ENCODE measurements at places on chromosomes 3 and 15.

GRCh38 chr3:65746848-65747247 is 291.9 kb downstream of the MAGI1 start:
- no peak for DNase-seq

DNA sequence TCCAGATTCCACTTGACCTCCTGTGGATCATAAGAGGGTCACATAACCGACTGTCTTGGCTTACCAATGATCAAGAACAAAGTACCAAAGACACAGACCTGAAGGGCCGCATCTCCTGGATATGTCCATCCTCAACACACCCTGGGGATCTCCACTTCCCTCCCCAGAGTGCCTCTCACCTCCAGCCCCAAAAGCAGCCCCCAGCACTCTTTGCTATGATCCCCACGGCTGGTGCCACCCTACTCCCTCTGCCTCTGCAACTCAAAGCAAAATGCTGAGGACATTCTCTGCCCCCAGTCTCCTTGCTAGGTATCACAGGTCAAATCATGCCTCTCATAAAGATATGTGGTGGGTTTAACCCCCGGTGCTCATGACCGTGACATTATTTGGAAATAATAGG is 32.7 kb downstream of the SLCO2A1 start:
- DNase-seq, result no peak

- DNase-seq, result no peak
Observed at GRCh38 chr3:60274098-60274497, 977.2 kb downstream of the FHIT start.

DNA sequence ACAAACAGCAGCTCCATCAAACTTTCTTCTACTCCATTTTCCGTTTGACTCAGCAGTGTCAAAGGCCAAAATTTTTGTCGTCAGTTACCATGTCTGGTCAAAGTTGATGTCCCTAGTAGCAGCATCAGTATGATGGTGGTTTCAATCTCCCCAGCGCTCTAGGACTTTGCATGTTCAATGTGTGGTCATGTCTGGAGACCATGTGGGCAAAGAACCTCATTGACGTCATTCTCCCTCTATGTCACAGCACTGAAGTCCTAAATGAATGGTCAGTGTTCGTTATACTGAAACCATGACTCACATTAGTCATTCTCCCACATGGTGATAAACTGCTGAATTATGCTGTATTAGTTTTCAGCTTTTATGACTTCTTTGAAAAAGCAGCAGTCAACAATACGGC is 23.2 kb downstream of the SHC4 start:
- DNase-seq, result no peak

GRCh38 chr3:145854499-145854898 is 306.5 kb downstream of the PLOD2 start:
- no peak for DNase-seq
